Mesothelial cell of epicardium (in vitro differentiated cells): ENCODE measurements at places on chromosomes 5 and 9. TPM values are rescaled to one million over a fixed set of nuclear protein-coding genes. Genes with fewer than 3 reads are reported as not detected.

GRCh38 chr9:29006628-29007027 is 1433.3 kb upstream of the C9orf72 start:
- H3K4me3 ChIP-seq, result no peak overlapping the region
- peaks cover 5% of the 10 kb centered on the region for H3K27me3 ChIP-seq
- no peaks in the 10 kb centered on the region for H3K4me1 ChIP-seq
- H3K27ac ChIP-seq, result no peak overlapping the region
- no peaks in the 10 kb centered on the region for H3K36me3 ChIP-seq
- no peak for DNase-seq

- H3K27me3 ChIP-seq, result peaks cover 2% of the 10 kb centered on the region
- H3K27ac ChIP-seq, result no peak overlapping the region
- H3K36me3 ChIP-seq, result no peaks in the 10 kb centered on the region
- H3K4me3 ChIP-seq, result no peak overlapping the region
- DNase-seq, result no peak
- H3K4me1 ChIP-seq, result no peaks in the 10 kb centered on the region
Measured at GRCh38 chr5:160787240-160787639, 64.8 kb downstream of the ATP10B start.

DNA sequence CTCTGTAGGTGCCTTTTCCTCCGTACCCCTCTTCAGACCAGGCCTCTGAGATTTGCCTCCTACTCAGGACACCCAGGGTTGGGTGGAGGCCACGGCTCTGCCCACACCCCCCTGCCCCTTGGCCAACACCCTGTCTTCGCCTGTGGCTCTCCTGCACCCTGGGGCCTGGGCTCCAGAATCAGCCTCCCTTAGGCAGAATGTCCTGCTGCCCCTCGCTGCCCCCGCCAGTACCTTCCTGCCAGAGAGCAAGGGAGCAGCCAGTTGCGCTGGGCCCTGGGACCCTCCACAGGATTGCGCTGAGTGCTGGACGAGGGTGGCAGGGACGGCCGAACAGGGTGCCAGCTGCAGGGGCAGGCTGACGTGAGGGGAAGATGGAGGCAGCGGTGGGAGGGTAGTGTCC is 53.5 kb downstream of the COL5A1 start:
- H3K4me3 ChIP-seq, result no peak overlapping the region
- H3K27ac ChIP-seq, result no peak overlapping the region
- DNase-seq, result no peak
- no peaks in the 10 kb centered on the region for H3K27me3 ChIP-seq

DNA sequence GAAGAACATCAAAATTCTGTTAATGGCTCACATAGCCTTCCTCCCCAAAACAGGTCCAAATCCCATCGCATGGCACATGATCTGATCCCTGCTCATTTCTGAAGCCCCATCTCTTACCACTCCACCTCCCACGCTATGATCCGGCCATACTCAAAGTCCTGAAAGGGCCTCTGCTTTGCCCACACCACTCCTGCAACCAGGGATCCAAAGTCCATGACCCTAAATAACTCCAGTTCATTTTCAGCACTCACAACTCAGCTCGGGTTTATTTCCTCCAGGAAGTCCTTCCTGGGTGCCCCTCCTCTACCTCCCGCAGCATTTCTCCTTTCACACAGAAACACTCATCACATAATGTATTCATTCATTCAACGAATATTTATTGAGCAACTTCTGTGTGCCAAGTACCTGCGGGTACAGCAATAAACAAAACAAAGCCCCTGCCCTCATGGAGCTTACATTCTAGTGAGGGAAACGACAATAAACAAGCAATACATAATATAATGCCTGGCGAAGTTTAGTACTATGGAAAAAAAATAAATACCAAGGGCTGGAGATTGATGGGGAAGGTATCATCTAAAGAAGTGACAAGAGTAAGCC is 2.7 kb downstream of the TTLL11 start:
- H3K27me3 ChIP-seq, result peaks cover 18% of the 10 kb centered on the region
- peaks cover 12% of the 10 kb centered on the region for H3K4me1 ChIP-seq
- DNase-seq, result no peak
- H3K4me3 ChIP-seq, result no peak overlapping the region
- H3K27ac ChIP-seq, result no peak overlapping the region

DNA sequence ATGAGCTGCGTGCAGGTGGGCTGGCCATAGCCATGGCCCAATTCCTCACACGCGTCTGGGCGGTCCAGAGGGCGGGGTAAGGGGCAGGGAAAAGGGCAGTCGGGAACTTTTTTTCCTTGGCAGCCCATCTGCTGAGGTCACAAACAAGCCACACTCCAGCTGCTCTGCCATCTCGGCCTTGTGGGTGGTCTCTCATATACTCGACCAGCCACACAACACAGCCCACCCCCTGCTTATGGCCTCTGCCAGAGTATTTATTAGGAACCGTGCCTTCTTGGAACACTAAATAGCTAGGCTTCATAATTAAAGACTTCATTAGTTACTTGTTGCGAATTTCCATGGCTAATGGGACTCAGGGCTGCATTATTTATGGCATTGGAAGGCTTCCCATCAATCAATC is 98.5 kb upstream of the LHFPL2 start:
- H3K4me1 ChIP-seq, result peaks cover 15% of the 10 kb centered on the region
- no peak for DNase-seq
- H3K4me3 ChIP-seq, result no peak overlapping the region
- no peaks in the 10 kb centered on the region for H3K27me3 ChIP-seq
- H3K27ac ChIP-seq, result no peak overlapping the region
- no peaks in the 10 kb centered on the region for H3K36me3 ChIP-seq

Gene LTC4S
- total RNA-seq, result 4.7 to 5.2 TPM (median 5.0 TPM) in 3 replicates

Gene ZFP37
- total RNA-seq, result 8.2 to 9.3 TPM (median 8.9 TPM) in 3 replicates
